ENCODE measurements at places on chromosomes 16 and 17. TPM values are rescaled to one million over a fixed set of nuclear protein-coding genes. Genes with fewer than 3 reads are reported as not detected.

DNA sequence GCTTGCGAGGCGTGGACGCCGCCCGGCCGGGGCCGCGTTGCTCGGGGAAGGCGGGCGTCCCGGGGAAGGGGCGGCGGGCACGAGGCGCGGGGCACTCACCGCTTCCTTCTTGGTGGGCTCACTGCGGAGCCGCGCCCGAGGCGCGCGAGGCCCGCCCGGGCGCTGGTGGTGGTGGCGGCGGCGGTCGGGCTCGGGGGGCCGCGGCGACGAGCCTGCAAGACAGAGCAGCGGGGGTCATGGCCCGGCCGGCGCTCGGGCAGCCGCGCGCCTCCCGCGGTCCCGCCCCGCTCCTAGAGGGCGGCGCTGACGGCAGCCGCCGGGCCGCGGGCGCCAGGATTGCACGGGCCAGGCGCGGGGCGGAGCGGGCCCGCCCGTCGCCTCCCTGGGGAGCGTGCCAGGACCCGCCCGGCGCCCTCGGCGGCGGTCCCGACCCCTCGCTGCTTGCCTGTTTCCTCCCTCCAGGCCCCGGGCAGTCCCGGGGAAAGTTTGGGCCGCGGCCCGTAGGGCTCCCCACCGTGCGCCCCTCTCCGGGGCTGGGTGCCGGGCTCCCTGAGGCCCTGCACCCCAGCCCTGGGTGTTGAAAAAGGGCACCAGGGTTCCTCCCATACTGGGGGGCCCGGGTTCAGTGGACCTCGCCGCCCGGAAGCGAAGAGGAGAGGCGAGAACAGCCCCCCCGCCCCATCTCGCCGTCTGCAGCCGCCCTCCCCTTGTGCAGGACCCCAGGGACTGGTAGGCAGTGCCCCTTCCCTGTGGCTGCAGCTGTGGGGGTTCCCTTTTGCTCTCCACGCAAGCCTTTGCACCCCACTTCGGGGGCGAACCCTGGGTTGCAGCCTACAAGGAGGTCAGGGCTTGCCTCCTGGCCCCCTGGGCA is at the start of gene C16orf74:
Gene C16orf74, minus strand, starts transcription at position 270 of the 871 bp plus-strand sequence. CDS start 15,879 bp downstream, outside the sequence.
- peak; percentile 46 for DNase-seq

- no peak for DNase-seq
Measured at GRCh38 chr16:78098595-78099270, 721 bp upstream of the WWOX start.

PGP gene
- 32.7 TPM for total RNA-seq

C16orf54 gene
- total RNA-seq, result 0.84 TPM

CCL8 gene
- total RNA-seq, result 0.69 TPM

DNA sequence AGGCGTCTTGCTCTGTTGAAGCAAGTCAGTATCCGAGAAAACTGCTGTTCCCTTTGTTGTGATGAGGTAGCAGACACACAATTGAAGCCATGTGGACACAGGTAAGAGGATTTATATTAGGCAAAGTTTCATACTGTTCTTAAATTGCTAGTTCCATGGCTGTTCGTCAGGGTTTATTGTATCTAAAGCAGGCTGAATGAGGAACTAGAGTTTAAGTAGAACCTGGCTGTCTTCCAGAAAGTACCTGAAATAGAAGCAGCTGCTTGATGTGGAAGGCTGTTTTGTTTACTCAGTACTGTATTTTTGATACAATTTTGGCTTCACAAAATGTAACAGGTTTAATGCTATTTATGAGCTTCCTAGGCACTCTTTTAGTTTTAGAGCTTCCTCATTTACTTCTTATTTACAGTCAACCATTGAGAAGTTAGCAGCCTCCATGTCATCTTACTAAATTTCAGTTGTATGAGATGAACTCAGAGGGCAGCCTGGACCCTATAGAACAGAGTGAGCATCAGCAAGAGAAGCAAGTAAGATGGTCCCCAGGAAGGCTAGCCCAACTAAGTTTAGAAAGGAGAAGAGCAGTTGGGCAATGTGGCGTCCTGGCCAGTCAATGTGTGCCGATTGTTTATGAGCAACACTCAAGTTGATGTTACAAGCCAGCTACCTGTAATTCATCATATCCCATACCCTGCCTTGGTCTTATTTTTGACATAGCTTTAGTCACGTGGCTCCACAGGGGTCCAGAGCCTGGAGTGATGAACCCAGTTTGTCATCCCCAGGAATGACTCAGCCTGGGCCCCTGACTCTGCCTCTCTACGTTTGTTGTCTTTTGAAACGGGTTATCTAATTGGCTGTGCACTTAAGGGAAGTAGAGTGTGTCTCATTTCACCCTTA is 9.7 kb upstream of the ARL2BP start:
- DNase-seq, result peak; percentile 75

DNA sequence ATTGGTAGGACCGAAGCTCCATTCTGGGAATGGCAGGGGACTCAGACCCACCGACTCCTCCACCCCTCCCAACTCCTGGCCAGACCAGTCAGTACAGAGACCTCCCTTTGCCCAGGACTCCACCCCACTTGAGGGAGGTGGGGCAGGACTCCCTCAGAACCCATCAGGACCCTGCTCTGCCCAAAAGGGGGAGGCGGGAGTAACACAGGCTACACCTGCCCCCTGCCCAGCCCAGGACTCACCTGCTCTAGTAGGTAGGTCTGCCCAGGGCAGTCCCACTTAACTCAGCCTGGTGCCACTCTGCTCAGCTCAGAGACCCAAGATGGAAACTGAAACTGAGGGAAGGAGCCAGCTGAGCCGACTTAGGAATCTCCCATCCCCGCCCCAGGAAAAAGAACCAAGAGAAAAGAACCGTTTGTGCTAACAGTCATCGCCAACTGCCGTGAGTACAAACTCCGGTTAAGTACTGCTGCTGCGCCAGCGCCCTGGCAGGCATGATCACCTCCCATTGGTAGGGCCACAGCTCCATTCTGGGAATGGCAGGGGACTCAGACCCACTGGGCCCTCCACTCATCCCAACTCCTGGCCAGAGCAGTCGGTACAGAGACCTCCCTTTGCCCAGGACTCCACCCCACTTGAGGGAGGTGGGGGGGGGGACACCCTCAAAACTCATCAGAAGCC is 503 bp downstream of the DHX58 start:
- DNase-seq, result peak; percentile 55

DNA sequence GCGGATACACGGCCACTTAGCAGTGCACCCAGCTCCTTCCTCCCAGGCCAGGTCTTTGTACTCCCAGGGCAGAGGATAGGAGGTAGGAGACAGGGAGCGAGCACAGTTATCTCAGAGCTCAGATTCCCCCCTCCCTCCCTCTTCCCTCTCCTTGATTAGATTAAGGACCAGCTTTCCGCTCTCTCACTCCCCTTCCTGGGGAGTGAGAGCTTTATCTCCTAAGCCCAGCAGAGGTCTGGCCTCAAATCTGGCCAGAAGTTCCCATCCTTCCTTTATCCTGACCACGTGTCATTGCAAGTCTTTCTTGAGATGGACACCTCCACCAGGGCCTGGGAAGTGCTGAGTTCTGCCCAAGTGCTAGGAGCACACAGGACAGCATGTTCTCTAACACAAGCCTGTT is 5.1 kb downstream of the ARL4D start:
- DNase-seq, result no peak

DNA sequence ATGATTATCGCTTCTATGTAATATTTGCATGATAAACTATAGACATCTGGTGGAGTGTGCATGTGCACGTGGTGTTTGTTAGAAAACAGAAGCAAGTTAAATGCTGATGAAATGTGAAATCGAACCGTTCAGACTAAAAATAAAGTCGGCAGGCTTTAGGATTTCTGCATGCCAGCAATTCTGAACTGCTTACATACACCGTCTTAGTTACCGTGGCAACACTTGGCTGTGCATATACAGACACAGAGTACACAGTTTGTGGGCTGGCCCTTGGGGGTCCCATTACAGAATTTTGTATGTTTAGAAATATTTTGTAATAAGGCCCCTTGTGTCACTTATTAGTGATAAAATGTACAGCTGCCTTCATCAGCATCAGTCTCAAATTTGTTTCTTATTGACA is 605.5 kb downstream of the RBFOX1 start:
- DNase-seq, result no peak

DNA sequence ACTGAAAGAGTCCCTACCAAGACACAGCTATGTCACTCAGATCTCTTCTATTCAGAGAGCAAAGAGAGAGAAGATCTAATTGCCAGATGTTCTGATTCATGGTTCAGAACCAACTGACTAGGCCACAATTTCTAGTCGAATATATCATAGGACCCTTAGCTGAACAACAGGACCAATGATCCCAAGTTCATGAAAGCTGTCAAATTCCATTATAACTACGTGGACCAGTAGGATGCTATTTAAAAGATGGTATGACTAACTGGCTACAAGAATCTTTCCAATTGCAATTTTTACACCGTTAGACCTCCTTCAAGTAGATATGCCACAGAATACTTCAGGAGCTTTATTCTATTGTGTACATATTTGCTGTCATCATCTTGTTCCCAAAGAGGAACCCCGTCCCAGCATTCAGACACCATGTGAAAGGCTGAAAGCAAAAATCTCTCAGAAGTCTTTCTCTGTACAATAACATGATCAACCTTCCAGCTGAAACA is 26.0 kb downstream of the DCUN1D3 start:
- no peak for DNase-seq

GRCh38 chr17:40171750-40172149 is 5.5 kb upstream of the RAPGEFL1 start:
- peak; percentile 16 for DNase-seq

TMIGD1 gene
- total RNA-seq, result not detected

GOT2 gene
- total RNA-seq, result 111 TPM

ATP2C2 gene
- not detected for total RNA-seq

SDR42E1 gene
- 0.64 TPM for total RNA-seq

CHST5 gene
- not detected for total RNA-seq

DNASE1L2 gene
- 0.64 TPM for total RNA-seq

GRCh38 chr16:67801241-67801640 is 5.1 kb downstream of the RANBP10 start:
- DNase-seq, result no peak

DNA sequence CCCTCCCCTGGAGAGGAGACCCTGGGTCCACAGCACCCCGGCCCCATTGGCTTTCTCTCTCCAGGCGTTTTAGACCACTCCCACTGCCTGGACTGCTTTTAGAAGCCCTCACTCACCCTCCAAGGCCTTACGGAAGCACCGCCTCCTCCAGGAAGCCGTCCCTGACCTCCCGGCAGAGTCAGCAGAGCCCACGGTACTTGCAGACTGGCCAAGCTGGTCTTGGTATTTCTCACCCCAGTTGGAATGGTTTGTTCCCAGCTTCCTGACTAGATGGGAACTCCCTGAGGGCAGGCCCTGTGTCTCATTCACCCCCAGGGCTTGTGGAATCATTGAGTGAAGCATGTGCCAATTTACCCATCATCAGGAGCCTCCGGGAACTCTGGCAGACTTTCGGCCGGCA is 9.2 kb downstream of the SCGB1C2 start:
- no peak for DNase-seq

DNA sequence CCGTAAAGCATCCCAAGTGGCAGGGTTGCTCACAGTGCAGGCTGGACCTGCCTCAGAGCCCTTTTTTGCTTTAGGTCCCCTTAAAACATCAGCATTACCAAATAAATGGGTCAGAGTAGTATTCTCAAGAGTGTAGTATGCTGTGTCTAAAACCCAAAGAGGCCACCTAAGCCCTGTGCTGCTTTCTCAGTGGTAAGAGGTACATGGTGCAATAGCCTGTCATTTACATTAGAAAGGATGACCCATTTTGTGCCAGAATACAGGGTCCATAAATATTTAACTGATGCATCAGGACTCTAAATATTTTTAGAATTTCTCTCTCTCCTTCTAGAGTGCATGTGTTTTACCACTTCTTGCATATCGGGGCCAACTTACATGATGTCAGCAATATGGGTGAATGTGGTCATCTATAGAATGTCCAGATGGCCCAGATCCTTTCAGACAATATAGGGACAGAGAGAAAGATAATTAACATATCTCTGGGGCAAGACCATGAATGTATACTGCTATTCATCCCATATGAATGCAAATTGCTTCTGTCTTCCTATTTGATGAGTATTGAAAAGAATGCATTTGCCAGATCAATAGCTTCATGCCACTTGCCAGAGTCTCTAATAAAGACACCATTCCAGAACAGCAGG is 329.2 kb downstream of the PMP22 start:
- DNase-seq, result no peak

DNA sequence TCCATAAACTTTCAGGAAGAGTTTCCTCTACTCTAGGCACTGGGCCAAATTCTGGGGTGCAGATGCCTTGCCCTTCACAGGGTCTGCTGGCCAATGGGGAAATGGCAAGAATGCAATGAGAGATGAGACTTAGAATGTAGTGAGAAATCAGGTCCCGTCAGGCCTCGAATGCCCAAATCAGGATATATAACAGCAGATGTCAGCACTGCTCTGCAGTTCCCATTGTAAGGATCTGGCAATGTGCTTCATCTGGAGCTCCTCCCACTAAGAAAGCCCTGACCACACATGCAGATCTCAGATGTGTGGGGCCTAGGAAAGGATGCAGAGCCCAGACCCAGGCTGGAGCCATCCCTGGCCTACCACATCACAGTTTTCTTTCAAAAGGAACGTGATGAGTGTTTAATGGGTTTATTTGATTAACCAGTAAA is 13.9 kb upstream of the LPCAT2 start:
- DNase-seq, result peak; percentile 78

DNA sequence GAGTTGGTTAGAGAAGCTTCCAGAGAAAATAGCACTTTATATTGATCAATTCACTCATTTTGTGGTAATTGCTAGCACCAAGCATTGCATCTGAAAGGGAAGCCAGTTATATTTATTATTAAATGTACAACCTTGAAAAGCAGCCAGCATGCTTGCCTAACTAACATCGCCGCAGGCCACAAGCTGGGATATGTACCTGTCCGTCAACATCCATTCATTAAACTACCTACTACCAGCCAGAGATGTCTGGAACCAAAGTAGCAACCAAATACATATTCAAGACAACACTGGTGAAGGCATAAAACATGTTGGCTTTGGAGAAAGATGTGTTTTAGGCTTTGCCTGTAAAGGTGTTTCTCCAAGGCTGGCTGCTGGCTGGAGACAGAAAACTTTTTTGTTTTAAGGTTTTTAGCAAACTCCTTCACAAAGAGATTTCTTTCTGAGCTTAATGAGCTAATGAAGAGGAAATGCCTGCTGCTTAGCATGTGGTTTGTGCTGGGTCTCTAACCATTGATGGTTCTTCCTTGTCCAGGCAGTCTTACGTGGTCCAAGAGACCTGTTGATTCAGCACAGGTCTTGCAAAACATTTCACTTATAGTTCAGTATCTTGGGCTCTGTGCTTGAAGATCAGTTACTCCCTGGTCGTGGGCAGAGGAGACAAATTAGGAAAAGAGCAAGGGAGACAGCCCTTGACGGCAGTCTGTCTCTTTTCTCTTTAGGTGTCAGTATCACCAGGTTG is 3.1 kb downstream of the ITPRIPL2 start:
- peak; percentile 41 for DNase-seq

DNA sequence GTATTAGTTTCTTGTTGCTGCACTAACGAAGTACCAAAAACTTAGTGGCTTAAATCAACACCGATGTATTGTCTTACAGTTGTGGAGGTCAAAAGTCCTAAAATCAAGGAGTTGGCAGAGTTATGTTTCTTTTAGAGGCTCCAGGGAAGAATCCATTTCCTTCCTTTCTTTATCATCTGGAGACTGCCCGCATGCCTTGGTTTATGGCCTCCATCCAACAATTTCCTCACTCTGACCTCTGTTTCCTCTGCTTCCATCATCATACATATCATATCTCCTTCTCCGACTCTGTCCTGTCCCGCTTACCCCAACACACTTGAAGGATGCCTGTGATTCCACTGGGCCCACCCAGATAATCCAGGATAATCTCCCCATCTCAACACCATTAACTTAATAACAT is 627.8 kb downstream of the KCNJ2 start:
- no peak for DNase-seq

CISD3 gene
- total RNA-seq, result 5.9 TPM

GRCh38 chr17:8747742-8748141 is 3.1 kb upstream of the CCDC42 start:
- no peak for DNase-seq

CCDC200 gene
- total RNA-seq, result not detected

ZACN gene
- 0.02 TPM for total RNA-seq

Data from M059J (cell line).